ENCODE measurements at places on chromosomes 4 and X.
A peak's percentile ranks its signal among the peaks of the same experiment; 100 is the strongest.

DNA sequence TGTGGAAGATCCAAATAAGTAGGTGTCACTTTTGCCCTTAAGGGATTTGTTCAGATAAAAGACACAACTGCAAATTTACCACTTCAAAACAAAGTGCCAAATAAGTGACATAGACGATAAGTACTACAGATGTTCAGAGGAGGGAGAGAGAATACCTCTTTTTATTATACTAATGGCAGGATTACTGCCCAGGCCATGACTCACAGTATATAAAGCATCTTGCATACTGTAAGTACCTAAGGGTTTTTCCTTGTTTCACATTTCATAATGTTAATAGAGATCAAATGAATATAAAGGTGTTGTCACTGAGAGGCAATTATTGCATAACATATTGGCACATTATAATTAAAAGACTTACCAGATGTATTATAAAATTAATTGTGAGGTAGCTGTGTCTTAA lies 46.4 kb downstream of the PTPN13 start:
- no peak for DNase-seq

GRCh38 chrX:70422851-70423341 lies at the start of gene GDPD2:
GDPD2 (plus strand) TSS chrX:70423314; CDS start chrX:70424985, 1,671 bp downstream.
- peak; percentile 22 for DNase-seq

DNA sequence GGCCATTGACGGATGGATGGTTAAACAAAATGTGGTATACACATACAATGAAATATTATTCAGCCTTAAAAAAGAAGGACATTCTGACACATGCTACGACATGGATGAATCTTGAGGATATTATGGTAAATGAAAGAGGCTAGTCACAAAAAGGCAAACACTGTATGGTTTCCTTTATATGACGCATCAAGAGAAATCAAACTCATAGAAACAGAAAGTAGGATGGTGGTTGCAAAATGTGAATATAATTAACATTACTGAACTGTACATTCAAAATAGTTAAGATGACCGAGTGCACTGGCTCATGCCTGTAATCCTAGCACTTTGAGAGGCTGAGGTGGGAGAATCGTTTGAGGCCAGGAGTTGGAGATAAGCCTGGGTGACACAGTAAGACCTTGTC lies 9.5 kb upstream of the CASK start:
- no peak for DNase-seq

DNA sequence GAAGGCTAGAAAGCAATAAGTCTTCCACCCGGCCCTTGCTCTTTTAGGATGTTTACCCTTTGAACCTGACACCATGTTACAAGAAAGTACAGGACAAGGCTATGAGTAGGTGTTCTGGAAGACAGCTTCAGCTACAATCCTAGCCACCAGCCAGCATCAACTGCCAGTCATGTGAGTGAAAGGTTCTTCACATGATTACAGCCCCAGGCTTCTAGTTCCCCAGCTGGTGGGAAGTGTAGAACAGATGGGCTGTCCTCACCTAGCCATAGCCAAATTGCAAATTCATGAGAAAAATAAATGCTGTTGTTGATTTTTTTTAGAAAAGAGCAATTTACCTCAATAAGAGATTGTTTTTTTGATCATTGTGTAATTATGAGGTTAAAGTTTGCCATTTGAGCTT lies 60.8 kb downstream of the GRXCR1 start:
- DNase-seq, result no peak

DNA sequence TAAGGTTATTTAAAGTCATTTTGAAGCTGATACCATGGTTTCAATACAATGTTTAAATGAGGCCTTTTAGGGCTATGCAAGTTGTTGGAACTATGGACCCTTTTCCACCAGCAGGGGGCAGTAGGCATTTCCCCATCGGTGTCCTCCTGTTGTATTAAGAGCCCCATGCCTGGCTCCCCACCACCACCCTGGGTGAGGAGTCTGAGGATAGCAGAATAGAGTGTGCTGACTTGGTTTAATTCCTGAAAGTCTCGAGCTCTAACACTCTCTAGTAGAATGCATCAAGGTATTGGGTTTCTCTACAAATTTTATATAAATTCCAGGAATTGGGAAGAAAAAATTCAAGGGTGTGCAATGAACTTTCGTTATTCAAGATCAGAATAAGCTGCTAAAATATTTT lies 234.8 kb upstream of the JADE1 start:
- DNase-seq, result peak; percentile 39

GRCh38 chrX:72317139-72317538 lies 11.4 kb upstream of the CITED1 start:
- DNase-seq, result no peak

GRCh38 chr4:26171941-26172340 lies 148.9 kb upstream of the RBPJ start:
- DNase-seq, result no peak

- peak; percentile 3 for DNase-seq
Measured at GRCh38 chrX:100654261-100654660, 10.3 kb downstream of the SRPX2 start.

DNA sequence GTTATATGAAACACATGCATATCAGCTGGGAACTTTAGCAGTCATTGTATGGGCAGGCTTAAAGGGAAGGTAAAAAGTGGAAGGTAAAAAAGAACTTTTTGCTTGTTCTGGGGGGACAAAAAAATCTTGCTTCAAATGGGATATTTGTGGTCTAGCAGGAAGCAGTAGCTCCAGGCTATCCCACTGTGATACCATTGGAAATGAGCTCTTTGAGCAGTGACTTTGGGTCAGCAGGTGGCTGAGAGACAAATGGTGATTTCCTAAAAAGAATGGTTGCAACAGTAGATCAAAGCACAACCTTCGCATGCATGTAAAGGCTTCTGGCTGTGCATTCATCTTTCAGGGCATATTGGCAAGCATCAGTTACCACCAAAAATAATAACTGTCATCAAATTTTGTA lies 106.2 kb downstream of the RS1 start:
- no peak for DNase-seq

DNA sequence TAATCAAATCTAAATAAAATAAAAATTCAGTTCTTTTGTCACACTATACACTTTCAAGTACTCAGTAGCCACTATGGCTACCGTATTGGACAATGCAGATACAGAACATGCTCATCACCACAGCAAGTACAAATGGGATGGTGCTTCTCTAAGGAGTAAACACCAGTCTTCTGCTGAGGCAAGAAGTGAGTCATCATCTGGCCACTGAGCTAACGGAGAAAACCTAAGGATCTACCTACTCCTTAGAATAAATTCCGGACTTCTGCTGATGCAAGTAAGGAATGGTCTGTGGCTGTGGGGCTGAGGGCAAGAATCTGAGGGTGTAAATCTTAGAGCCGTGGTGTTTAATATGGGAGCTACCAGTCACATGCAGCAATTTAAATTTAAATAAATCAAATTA lies 11.3 kb upstream of the RBMXL3 start:
- DNase-seq, result no peak

DNA sequence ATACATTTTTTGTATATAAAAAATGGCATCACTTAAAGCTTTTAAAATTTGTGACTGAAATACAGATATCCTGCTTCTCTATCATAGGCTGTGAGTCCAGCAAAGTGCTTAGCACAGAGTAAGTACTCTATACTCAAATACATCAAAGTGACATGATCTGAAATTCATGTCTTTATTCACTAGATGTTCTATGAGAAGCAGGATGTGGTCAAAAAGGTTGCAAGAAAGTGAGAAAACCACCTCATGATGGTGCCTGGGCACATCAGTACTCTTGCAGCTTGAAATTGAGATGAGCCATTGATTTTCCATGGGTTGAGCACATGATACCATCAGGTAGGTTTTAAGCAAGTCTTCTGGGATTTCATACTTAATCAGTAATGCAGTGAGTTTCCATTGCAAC lies 20.4 kb upstream of the SFRP2 start:
- no peak for DNase-seq

- peak; percentile 65 for DNase-seq
Measured at GRCh38 chr4:123398853-123399626, 2.4 kb downstream of the SPRY1 start.

GRCh38 chrX:12867685-12868084 lies 813 bp downstream of the TLR7 start:
- no peak for DNase-seq

GRCh38 chr4:123495530-123495929 lies 98.9 kb downstream of the SPRY1 start:
- no peak for DNase-seq

DNA sequence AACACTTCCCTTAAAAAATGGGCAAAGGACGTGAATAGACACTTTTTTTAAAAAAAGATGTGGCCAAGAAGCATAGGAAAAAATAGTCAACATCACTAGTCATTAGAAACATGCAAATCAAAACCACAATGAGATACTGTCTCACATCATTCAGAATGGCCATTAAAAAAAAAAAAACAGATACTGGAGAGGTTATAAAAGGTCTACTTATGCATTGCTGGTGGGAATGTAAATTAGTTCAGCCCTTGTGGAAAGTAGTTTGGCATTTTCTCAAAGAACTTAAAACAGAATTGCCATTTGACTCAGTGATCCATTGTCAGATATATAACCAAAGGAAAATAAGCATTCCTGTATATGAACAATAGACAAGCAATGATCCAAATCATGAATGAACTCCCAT lies 352.8 kb upstream of the EPHA5 start:
- no peak for DNase-seq

GRCh38 chr4:3355266-3355748 lies 62.5 kb downstream of the RGS12 start:
- no peak for DNase-seq

GRCh38 chr4:158201322-158201721 lies 9.0 kb upstream of the TMEM144 start:
- no peak for DNase-seq

DNA sequence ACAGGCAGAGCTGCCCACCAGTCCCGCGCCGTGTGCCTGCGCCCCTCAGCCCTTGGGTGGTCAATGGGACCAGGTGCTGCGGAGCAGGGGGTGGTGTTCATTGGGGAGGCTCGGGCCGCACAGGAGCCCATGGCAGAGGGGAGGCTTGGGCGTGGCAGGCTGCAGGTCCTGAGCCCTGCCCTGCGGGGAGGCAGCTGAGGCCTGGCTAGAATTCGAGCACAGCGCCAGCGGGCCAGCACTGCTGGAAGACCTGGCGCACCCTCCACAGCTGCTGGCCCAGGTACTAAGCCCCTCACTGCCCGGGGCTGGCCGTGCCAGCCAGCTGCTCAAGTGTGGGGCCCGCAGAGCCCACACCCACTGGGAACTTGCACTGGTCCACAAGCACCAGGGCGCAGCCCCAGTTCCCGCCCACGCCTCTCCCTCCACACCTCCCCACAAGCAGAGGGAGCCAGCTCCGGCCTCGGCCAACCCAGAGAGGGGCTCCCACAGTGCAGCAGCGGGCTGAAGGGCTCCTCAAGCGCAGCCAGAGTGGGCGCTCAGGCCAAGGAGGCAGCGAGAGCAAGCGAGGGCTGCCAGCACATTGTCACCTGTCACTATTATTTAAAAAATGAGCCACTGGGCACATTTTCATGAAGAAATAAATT lies 645.8 kb downstream of the CENPC start:
- no peak for DNase-seq
